Naive thymus-derived CD8-positive, alpha-beta T cell (primary cell): ENCODE measurements at places on chromosomes 11 and 22. TPM values are rescaled to one million over a fixed set of nuclear protein-coding genes. Genes with fewer than 3 reads are reported as not detected.

OR10D3 gene
- total RNA-seq: not detected

- no peaks in the 10 kb centered on the region for H3K36me3 ChIP-seq
- peaks cover 16% of the 10 kb centered on the region for H3K27me3 ChIP-seq
- H3K4me3 ChIP-seq: no peak overlapping the region
- no peak for DNase-seq
These were observed 583.7 kb upstream of the B3GAT1 start for GRCh38 chr11:134995741-134996140.

DNA sequence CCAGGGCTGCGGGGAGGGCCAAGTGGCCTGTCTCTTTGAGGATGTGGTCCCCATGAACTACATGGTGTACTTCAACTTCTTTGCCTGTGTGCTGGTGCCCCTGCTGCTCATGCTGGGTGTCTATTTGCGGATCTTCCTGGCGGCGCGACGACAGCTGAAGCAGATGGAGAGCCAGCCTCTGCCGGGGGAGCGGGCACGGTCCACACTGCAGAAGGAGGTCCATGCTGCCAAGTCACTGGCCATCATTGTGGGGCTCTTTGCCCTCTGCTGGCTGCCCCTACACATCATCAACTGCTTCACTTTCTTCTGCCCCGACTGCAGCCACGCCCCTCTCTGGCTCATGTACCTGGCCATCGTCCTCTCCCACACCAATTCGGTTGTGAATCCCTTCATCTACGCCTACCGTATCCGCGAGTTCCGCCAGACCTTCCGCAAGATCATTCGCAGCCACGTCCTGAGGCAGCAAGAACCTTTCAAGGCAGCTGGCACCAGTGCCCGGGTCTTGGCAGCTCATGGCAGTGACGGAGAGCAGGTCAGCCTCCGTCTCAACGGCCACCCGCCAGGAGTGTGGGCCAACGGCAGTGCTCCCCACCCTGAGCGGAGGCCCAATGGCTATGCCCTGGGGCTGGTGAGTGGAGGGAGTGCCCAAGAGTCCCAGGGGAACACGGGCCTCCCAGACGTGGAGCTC, 13.5 kb downstream of the ADORA2A start:
- H3K27ac ChIP-seq: peak overlapping the region; percentile 46
- peaks cover 19% of the 10 kb centered on the region for H3K4me1 ChIP-seq
- H3K27me3 ChIP-seq: no peaks in the 10 kb centered on the region
- no peak for DNase-seq
- peaks cover 6% of the 10 kb centered on the region for H3K36me3 ChIP-seq

DNA sequence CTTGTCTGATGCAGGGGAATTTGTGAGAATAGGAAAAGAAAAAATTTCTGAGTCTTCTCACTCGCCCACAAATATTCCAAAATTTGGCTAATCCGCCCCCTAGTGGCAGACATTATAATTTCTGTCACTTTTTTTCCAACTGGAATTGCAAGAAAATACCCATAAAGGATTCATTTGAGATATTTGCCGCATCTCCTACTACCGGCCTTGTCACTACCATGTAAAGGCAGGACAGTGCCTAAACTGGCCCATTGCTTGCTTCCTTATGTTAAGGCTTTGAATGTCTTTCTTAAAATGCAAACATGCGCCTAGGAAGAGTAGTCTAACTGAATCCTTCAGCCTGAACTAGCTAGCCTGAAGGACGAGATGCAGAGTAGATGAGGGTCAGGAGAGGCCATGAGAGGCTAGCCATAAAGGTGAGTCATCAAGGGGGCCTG, 9.3 kb upstream of the CEP295 start:
- H3K4me1 ChIP-seq: peaks cover 4% of the 10 kb centered on the region
- H3K36me3 ChIP-seq: no peaks in the 10 kb centered on the region

DNA sequence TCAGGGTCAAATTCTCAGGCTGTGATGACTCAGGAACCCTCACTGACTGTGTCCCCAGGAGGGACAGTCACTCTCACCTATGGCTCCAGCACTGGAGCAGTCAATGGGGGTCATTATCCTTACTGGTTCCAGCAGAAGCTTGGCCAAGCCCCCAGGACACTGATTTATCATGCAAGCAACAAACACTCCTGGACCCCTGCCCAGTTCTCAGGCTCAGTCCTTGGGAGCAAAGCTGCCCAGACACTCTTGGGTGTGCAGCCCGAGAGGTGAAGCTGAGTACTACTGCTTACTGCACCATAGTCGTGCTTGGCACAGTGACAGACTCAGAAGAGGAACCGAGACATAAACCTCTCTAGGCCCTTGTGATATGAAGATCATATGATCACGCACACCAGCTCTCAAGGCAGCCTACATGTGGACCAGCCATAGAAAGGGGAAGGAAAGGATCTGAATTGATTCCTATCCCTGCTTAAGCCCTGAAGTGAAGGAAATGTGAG, 58.2 kb downstream of the ZNF280B start:
- H3K27me3 ChIP-seq: peaks cover 17% of the 10 kb centered on the region
- H3K27ac ChIP-seq: no peak overlapping the region
- no peak overlapping the region for H3K4me3 ChIP-seq
- peaks cover 28% of the 10 kb centered on the region for H3K36me3 ChIP-seq
